ENCODE measurements at places on chromosomes 12 and 14.

DNA sequence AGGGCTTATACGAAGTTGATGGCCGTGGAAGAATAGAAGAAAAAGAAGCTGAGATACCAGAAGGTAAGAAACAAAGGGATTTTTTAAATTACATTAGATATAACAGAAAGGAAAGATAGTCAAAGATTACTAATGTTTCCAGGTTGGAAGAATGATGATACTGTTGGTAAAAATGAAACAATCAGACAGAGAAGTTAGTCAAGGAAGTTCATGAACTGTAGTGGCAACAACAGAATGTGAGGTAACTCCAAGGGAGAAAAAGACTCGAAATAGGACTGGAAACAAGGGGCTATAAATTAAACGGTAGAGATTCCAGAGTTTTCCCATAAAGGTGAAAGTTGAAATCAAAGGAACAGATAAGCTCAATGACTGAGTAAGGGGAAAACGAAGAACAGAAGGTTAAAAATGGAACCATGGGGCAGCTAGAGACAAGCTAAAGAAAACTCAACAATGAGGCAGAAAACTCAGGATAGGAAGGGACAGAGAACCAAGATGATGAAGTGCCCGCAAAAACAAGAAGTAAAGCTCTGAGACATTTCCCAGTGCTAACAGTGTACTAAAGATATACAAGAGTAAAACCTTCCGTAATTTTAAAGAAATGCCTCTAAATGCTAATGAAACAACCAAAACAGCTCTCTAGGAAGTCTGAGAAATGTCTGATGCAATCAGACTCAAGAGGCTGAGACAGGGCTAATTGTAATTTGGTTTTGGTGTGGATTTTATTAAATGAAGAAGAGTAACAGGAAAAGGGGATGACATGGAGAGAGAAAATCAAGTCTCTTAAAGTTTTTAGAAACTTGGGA lies 70.0 kb downstream of the PPP2R5E start:
- no peak for DNase-seq

- DNase-seq, result no peak
These were observed 2.5 kb upstream of the INF2 start for GRCh38 chr14:104686624-104687517.

DNA sequence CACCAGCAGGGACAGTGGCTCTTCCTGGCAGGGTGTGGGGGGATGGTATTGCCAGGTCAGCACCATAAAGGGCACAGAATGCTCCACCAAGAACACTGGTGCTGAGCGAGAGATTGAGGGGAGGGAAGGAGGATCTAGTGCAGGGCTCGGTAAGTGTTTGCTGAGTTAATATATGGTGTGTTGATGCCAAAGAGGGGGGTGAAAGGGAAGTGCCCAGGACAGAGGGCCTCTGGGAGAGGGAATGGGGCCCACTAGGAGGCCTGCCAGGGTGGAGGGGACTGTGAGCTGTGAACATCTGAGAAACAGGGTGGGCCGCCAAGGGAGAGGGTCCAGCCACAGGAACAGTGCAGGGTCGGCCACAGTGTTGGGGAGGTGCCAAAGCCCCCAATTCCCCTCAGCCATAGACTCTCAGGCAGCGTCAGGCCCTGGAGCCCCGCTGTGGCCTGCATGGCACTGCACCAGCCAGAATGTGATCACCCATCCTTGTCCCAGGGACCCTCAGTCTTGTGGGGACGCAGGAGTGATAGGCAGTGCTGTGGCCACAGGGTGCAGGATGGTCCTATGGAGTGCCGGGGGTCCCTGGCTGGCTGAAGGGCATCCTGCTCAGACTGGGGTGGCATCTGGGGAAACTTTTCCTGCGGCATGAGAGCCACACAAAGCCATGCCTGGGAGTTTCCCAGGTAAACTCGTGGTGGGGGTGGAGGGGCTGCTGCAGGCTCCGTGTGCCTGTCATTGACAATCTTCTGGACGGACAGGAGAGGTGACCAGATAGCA lies 11.9 kb downstream of the RIN3 start:
- no peak for DNase-seq

DNA sequence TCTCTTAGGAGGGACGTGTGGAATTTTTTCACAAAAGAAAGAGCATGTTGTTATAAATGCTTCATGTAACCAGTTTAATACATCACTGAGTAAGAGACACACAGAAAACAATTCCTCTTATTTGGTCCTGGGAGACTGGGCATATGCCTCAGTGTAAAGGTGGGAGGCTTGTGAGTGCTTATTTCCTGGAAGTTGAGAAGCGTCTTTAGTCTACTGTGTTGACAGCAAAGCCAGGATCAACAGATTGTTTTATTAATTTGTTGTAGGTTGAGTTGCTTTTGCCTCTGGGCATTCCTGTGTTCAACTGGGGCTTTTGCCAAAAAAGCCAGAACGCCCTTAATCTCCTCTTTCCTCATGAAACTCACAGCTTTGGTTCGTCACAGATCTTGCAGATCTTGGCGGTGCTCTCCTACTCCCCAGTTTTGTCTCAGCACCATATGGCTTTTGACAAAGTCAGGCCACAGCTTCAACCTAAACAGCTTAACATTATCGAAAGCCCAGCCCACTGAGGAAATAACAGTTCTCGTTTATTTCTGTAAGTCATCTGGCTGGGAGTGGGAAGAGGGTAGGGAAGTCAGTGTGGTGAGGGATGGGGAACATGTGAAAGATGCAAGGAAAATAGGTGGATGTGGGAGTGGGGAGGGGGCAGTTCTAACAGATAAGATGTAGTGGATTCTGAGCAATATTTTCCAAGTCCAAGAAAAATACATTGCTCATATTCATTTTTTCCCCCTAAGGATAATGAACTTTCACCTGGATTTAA lies 227.2 kb downstream of the DACT1 start:
- no peak for DNase-seq

DNA sequence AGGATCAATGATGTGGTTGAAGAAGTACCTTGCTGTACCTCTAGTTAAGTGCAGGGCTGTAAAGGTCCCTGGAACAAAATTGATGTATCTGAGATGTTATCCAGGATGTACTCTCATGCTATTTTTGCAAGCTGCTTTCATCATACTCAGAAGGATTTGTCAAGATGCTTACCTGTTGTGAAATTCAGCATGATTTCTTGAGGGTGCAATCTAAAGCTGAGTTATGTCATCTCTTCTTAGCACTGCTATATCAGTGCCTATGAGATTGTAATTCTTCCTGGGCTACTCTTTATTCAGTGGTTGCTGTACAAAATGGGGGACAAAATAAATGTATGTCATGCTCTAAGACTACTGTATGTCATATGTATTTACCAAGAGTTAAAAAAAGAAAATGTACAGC lies 340.7 kb upstream of the LMO3 start:
- DNase-seq, result no peak

DNA sequence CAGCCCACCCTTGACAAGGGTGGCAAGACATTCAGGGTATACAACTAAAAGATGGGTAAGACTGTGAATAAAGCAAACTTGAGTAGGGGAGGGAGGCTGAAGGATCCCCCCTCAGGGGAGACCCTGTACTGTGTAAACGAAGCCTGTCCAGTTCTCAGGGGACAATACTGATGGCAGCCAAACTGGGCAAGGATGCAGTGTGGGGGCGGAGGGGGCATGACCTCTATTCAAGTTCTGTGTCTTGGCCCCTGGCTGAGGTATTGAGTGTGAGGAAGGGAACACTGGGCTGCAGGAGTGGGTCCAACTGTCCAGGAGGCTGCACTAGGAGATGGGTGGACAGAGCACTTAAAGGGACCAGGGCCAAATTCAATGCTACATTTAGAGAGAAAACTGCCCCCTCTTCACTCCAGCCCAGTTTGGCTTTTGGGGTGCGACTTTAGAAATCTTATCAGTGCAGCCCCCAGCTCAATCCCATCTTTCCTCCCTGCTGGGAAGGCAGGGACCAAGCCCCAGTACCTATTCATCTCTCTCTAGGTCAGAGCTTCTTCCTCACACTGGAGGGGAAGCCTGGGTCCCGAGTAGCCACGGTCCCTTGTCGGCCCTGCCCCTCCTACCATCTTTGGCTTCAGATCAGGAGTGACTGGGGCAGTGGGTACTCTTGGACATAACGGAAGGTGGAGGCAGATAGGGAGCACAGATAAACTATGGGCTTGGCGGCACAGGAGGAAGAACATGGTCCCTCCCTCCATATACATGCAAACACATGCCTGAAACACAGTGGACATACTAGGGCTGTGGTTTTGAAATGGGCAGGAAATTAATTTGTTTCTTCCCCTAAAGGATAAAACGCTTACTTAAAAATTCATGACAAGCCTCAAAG lies 11.8 kb downstream of the SLC39A5 start:
- DNase-seq, result no peak

- DNase-seq, result no peak
These were observed 74.2 kb downstream of the RBM19 start for GRCh38 chr12:113891739-113892520.

DNA sequence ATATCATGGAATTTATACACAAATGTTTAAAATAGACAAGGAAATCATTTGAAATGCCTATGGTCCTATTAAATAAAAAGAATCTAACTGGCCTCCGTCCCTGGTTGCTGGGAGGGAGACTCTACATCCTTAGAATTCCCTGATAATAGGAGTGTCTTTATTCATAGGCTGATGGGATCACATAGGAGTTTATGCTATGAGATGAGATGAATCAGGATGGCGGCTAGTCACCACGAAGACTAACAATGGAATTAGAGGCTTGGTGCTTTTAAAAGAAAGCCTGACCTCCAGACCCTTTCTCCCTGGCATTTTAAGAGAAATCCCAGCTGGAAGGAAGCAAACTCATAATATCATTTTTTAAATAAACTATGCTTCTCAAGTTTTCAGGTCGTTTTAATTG lies 69.7 kb downstream of the SEC23A start:
- DNase-seq, result no peak

DNA sequence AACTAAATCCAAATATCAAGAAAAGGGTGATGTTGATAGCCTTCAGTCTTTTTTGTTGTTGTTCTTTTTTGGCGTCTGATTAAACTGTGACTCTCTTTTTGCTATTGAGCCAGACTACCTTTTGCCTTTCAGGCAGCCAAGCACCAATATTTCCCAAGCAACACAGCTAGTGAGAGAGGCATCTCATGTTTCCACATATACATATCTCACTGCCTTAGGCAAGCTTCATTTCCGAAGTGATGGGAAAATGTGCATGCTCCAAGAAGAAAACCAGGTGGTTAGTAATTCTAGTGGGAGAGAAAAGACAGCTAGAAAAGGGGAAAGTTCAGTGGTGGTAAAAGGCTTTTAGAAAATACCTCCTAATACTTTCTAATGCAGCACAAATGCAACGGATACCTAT lies 277.7 kb downstream of the TMTC2 start:
- DNase-seq, result no peak

- no peak for DNase-seq
These were observed 27.9 kb downstream of the HNRNPC start for GRCh38 chr14:21241218-21241819.

DNA sequence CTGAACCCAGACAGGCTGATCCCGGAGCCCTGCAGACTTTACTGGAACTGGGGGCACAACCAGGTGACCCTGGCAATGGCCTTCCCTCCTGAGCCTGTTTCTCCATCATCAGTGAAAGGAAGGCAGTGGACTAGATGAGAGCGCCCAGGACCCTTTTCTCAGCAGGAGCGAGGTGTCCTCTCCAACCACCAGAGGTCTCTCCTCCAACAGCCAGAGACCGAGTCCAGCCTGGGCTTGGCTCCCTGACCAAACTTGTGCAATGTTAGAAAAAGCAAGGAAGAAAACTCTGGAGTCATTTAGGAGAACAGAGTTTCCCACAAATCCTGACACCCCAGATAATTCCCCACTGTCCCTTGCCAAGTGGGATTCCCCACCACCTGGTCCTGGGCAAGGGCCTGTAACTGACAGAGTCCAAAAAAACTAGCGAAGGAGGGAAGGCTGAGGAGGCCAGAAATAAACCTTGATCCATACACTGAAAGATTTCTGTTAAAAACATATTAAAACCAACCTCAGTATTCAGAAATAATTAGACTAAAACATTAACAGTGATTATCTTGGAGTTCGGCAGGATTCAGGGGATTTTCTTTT lies 9.0 kb downstream of the RPS6KL1 start:
- DNase-seq, result no peak

DNA sequence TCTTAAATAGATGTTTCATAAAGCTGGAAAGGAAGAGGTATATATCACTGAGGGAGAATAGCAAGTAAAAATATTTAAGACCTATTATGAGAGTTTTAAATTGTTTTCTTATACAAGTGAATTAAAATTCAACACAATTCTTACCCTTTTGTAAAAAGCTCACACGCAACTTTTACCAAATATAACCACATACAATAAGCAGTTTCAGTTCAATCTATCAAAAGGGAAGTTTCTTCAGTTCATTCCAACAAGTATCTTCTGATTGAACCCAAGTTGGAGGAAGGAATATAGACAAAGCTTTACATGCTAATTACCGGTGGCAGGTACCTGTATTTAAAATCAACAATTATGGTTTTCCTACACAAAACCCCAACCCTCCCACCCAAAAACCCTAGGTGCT lies 41.1 kb downstream of the GTF2A1 start:
- DNase-seq, result no peak

GRCh38 chr12:115868624-115869023 lies 408.9 kb downstream of the MED13L start:
- DNase-seq, result no peak

DNA sequence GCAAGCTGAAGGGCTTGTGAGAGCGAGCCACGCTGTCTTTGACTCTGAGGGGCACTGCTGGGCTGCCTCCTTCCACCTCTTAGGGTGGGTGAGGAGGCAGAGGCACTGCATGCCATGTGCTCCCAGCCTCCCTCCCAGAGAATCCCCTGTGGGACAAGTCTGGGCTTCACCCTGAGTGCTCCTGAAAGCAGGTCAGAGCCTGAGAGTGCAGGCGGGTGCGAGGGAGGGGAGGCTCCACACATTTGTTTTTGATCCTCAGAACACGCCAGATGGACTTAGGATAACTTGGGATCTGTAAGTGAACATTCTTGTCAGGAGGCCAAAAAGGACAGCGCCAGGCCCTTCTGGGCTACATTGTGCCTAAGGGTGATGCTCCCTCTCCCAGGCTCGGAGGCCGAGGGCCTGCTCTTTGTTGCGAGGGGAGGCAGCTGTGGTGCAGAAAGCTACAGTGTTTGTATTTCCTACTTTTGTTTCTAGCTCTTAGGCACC lies 155.4 kb downstream of the TMX1 start:
- DNase-seq, result no peak

GRCh38 chr14:104421892-104422828 lies 157.4 kb upstream of the C14orf180 start:
- DNase-seq, result no peak

GRCh38 chr12:13293096-13293495 lies 96.6 kb downstream of the EMP1 start:
- DNase-seq, result no peak

GRCh38 chr12:12527820-12528296 lies 34.8 kb downstream of the DUSP16 start:
- no peak for DNase-seq

- no peak for DNase-seq
These were observed 5.8 kb downstream of the KERA start for GRCh38 chr12:91052026-91052425.

Data from stimulated activated naive CD4-positive, alpha-beta T cell treated with Interleukin-2 at 50 U/mL for 16 hours (primary cell).